ENCODE measurements at places on chromosomes 12 and 14.

- no peak for DNase-seq
Measured at GRCh38 chr14:32817780-32818179, 120.9 kb upstream of the NPAS3 start.

- no peak for DNase-seq
Measured at GRCh38 chr12:54443446-54443845, 24.4 kb upstream of the ITGA5 start.

DNA sequence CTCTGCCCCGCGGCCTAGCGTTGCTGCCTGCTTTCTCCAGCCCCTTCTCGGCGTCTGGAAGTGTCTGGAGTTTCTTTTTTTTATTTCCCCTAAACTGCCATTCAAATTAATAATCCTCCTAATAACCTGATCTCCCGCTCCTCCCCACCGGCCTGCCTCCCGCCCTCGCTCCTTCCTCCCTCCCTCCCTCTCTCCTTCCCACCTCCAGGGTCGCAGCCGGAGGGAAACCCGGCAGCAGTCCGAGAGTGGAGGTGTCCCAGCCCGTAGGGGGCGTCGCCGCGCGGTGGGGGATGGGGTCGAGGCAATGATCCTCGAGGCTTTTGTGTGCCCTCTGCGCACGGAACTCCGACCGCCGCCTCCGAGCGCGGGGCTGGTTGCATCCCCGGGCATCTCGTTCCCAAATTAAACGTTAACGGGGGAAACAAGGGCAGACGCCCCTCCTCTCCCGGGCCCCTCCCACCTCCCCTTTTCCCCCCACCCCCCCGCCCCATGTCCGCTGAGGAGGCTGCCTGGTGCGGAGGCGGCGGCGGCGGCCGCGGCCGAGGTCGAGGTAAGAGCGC, 1.0 kb upstream of the SOCS2 start:
- DNase-seq, result peak; percentile 79

- no peak for DNase-seq
Measured at GRCh38 chr14:32940066-32940651, 1.5 kb downstream of the NPAS3 start.

GRCh38 chr14:32896979-32897697, 41.5 kb upstream of the NPAS3 start:
- DNase-seq, result peak; percentile 60

GRCh38 chr14:20578784-20579502, 8.9 kb downstream of the RNASE11 start:
- DNase-seq, result no peak

DNA sequence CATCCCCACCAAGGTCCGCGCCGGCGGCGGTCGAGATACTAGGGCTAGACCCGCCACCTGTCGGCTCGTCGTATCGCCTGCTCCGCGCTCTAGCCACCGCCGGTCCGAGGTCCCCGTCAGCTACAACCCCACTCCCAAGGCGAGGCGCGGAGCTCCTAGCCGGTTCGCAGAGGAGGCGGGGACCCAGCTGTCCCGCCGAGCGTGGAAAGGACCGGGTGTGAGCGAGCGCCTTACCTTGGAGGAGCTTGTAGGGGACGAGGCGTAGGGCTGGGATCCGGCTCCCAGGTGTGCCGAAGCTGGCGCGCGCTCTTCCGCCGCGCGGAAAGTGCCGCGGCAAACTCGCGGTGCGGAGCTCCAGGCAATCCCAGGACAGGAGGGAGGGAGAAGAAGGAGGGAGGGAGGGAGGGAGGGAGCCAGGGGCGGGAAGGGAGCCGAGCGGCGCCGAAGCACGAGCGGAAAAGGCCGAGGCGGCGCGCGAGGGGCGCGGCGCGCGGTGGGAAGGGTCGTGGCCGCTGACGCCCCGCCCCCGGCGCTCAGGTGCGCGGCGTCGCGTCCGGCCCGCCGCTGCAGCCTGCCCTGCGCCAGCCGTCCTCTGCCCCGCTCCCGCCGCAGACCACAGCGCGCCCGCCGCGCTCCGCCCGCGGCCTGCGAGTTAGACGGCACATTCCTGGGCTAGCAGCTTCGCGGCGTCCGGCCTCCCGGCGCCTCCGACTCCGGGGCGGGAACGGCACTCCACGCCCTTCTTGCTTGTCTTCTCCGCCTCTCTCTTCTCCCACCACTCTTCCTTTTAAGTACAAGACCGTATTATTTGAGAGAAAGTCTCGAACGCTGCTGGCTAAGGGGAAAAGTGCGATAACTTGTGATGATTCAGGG, at the start of gene PAWR:
TSS of gene PAWR (minus strand) at position 327 of the 873 bp plus-strand sequence. CDS start 720 bp downstream, outside the sequence.
- peak; percentile 90 for DNase-seq

- peak; percentile 25 for DNase-seq
Measured at GRCh38 chr14:76152333-76152681, 585 bp downstream of the GPATCH2L start.
